ENCODE measurements at places on chromosomes 6 and 20.

DNA sequence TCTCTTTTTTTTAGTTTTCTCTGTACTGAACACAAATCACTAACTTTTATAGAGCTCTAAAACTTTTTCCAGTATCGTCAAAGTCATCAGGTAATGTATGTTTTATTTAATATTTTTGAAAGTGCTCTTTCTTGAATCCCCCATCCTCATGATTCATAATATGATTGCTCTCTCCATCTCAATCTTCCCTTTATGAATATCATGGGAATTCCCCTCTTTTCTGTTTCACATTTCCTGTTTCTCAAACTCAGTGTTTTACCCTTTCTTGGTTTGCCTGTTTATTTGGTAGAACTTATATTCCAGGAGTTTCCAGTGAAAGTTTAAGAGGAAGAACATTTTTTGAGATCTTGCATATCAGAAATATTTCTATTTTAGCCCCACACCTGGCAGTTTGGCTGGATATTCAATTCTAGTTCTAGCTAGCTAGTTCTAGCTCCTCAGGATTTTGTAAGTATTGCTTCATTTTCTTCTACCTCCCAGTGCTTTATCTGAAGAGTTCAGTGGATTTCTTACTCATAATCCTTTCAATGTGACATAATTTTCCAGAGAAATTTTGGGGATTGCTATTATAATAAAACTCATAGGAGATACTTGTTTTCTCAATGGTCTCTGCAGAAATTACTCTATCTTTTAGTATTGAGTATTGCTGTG lies 6.1 kb upstream of the C6orf58 start:
- DNase-seq, result peak; percentile 60

- peak; percentile 7 for DNase-seq
Observed at GRCh38 chr6:31114970-31115849, 610 bp downstream of the PSORS1C1 start.

DNA sequence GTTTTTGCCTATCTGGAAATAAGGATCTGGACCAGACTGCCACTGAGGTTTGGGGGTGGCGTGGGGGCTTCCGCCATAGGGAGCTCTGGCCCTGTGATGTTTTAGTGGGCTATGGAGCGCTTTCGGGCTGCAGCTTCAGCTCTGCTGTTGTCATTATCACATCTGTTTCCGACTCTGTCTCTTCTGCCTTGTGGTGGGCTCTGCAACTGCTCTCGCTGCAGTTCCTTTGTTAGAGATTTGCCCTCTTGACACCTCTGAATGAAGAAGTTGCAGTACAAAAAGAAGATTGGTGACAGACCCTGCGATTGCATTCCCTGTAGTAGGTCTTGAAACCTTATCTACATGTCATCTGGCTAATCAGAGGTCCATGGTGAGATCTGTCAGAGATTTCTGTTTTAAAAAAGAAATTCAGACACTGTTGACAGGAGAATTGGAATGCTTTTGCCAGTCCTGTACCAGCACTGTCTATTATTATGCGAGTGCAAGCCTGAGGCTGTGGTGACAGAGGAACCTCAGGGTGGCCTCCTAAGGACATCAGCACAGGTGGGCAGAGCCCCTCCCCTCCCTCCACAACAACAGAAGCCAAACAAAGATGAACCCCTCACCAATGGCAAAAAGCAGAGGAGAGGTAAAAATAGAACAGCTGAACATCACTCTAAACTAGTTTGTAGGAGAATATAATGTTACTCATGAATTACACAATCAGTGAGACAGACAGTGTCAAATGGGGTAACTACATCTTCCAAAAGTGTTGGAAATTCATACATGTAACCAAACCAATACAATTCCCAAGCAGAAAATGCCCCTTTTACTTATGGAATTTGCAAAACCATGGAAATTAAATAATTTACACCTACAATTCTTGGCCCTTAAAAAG lies 63.5 kb upstream of the DEFB112 start:
- no peak for DNase-seq

DNA sequence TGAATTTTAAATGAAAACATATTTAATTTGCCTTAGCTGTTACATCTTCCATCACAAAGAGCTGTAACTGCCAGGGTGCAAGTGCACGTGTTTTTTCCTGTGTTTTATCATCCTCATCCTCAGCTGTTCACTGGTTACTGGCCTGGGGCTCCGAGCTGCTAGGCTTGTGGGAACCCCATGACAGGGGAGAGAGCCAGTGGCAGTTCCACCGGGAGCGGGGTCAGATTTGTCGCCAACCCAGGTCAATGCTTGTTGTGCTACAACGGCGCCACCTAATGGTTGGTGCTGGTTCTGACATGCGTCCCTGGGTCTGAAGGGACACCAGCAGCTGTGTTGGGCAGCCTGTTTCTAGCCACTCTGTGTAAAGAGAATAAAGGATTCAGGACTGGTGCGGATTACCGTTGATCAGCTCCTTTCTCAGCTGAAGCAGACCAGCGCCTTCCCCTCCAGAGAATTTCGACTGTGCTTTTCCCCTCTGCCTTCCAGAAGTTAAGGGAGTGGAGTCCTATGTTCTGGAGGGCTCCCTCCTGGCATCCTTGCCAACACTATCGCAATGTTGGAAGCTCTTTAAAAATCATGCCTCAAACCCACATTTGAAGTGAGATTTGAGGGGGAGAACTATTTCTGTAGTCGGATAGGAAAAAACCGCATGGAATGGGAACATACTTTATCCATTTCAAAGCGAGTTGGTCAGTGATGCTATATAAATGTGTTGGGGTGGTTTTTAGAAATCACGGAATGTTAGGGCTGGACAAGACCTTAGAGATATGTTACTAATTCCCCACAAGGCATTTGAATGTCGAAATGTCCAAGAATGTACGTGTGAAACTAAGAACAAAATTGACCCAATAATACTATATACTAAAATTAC lies 32.1 kb downstream of the SUMO4 start:
- DNase-seq, result peak; percentile 85

DNA sequence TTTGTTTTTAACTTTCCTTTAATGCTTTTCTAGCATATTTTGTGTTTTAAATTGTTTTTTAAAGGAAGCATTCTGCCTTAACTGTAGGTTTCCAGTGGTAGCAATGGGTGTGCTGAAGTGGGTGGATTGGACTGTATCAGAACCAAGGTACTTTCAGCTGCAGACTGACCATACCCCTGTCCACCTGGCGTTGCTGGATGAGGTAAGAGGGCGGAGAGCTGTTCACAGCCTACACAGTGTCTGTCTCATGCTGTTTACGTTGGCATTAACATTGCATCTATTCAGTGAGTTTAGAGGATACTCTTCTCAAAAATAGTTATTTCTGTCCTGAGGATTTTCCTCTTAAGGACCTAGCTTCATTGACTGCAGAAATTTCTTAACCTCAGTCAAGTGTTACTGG lies 11.9 kb downstream of the NELFCD start:
- no peak for DNase-seq

DNA sequence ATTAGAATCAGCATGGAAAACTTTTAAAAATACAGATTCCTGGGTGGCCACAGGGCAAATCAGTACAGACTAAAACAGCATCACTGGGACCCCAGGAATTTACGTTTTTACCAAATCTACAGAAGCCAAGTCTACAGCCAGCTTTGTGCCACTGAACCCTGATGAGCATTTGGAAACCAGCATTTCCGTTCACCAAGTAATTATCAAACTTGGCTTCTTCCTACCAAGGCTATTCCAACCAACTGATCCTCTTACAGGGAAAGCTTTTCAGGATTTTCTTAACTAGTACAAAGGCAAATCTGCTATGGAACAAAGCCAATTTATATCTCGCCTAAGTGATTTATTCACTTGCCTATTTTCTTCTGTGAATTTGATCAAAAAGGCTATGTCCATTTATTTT lies 47.0 kb downstream of the PLAGL1 start:
- DNase-seq, result no peak

GRCh38 chr20:60403105-60403741 lies 445.0 kb downstream of the CDH26 start:
- DNase-seq, result no peak

GRCh38 chr6:53340536-53340935 lies 8.2 kb downstream of the ELOVL5 start:
- no peak for DNase-seq

- peak; percentile 50 for DNase-seq
Observed at GRCh38 chr6:15744818-15745402, 82.1 kb upstream of the DTNBP1 start.

GRCh38 chr20:22931653-22932608 lies 103.2 kb upstream of the SSTR4 start:
- DNase-seq, result no peak

DNA sequence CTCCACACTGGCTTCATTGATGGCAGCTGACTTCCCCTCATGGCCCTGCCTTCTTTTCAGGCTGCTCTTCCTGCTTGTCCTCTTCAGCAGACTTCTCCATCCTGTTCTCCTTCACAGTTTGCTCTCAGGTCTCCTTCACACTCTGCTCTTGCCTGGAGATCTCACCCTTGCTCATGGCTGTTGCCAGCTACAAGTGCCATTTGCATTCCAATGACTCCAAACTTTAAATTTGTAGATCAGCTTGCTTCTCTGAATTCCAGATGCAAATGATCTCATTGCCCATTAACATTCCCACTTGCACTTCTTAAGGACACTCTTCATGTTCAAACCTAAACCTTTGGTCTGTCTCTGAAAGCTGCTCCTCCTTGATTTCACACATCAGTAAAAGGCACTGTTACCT lies 343.0 kb downstream of the QKI start:
- no peak for DNase-seq

DNA sequence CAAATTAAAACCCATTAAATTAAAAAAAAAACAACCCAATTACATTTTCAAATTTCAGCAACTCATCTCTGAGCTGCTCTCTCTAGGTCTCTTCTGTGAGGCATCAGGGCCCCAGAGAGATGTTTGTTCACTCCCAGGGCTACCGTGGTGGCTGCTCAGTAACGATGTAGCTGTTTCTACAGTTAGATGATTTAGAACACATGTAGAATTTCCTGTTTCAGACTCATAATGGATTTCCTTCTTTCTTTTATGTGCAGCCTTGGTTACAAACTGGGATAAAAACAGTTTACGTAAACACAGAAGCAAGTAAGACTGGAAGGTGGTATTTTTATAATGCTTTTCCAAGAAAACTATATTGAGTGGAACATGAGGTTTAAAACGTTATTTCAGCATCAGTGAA lies 116.1 kb upstream of the CCN2 start:
- DNase-seq, result no peak

DNA sequence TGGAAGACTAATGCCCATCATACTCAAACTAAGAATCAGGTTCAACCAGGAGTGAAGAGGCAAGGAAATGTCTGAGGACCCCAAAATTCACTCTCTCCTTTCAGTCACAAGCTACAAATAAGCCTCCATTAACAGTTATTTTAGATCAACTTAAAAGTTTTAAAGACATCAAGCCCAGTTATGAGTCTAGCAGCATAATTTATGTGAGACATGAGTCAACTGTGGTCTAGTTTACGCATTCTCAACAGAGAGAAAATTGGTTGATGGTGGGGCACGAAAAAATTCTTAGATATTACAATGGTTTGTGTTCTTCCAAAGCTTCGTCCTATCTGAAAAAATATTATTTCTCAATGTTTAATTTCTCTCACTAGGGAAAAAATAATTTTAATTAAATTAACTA lies 204.9 kb upstream of the NT5E start:
- no peak for DNase-seq

- peak; percentile 86 for DNase-seq
Observed at GRCh38 chr20:25320035-25320800, 70.4 kb downstream of the ABHD12 start.

- peak; percentile 4 for DNase-seq
Observed at GRCh38 chr20:60512443-60512842, 554.2 kb downstream of the CDH26 start.

Data from NCI-H69 (cell line).